ENCODE measurements at places on chromosomes 6 and 20. TPM values are rescaled to one million over a fixed set of nuclear protein-coding genes. Genes with fewer than 3 reads are reported as not detected.

DNA sequence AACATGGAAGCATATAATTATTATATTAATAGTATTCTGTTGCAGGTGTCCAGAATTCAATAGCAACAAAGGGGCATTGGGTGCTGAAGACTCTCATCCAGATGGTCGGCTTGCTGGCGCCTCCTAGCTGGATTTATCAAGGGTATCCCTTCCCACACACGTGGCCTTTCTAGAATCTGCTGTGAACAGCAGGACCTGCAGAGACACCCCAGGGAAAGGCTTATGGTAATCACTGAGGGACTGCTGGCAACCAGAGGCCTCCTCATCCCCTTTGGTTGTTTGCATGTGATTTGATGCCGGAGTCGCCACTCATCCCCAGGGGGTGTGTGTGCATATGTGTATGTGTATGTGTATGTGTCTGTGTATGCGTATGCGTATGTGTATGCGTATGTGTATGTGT is 20.6 kb downstream of the ZFP64 start:
- H3K36me3 ChIP-seq: peaks cover 8% of the 10 kb centered on the region
- H3K4me3 ChIP-seq: no peak overlapping the region
- DNase-seq: no peak
- H3K4me1 ChIP-seq: no peaks in the 10 kb centered on the region
- H3K27me3 ChIP-seq: no peaks in the 10 kb centered on the region

GRCh38 chr6:154986787-154987235 is 8.3 kb upstream of the TIAM2 start:
- no peak overlapping the region for H3K4me3 ChIP-seq
- no peaks in the 10 kb centered on the region for H3K36me3 ChIP-seq
- peaks cover 5% of the 10 kb centered on the region for H3K4me1 ChIP-seq
- H3K27me3 ChIP-seq: peaks cover 5% of the 10 kb centered on the region
- no peak overlapping the region for H3K27ac ChIP-seq

DNA sequence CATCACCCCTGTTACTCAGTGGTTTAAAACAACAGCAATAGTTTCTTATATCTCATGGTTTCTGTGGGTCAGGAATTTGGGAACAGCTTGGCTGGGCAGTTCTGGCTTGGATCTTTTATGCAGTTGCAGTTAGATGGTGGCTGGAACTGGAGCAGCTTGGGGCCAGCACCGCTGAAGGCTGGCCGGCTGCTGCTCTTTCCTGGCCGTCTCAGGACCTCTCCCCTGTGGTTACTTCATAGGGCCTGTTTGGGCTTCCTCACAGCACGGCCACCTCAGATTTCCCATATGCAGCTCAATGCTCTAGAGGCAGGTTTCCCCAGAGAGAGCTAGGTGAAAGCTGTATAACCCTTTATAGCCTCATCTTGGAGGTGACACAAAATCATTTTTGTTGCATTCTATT is 15.6 kb downstream of the PKIG start:
- no peak overlapping the region for H3K4me3 ChIP-seq
- no peak overlapping the region for H3K27ac ChIP-seq
- H3K4me1 ChIP-seq: peaks cover 70% of the 10 kb centered on the region
- no peak for DNase-seq
- H3K27me3 ChIP-seq: no peaks in the 10 kb centered on the region

The FOXO3 gene
- total RNA-seq: 26.0 TPM

DNA sequence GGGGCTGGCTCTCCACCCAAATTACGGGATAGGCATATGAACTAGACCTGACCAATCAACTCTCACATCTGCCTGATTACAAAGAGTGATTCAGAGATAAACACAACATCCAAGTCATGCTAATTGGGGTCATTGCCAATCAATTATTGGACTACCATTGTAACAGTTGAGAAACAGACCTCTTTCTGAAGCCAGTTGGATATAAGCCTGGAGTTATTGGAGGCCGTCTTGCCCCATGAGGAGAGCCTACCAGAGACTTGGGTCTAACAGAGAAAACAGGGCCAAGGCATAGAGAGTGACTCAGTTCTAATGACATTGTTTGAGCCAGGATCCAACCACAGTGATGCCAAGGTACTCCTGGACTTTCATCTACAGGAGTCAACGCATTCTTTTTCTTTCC is 39.4 kb upstream of the HIVEP2 start:
- no peak overlapping the region for H3K4me3 ChIP-seq
- no peak overlapping the region for H3K27ac ChIP-seq
- peaks cover 7% of the 10 kb centered on the region for H3K27me3 ChIP-seq
- H3K4me1 ChIP-seq: no peaks in the 10 kb centered on the region
- H3K36me3 ChIP-seq: peaks cover 14% of the 10 kb centered on the region

DNA sequence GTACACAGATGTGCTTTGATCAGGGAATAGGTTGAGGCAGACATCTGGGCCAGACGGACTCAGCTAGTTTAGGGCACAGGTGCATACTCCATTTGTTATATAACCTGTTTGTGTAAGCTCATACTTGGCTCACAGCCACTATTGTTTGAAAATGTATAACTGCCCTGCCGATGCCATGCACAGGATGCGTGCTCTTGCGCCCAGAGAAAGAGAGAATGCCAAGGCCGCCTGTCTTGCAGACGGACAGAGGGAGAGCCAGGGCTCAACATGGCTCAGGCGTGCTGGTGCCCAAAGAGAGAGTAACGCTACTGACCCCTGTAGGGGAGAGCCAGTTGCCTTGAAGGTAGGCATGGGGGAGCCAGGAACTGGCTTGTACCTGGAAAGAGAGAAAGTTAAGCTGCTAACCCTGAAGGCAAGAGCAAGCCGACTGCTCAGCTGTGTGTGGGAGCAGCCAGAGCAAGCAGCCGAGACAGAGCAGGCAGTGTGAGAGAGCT is 57.7 kb downstream of the FAM229B start:
- H3K4me3 ChIP-seq: no peak overlapping the region
- peaks cover 2% of the 10 kb centered on the region for H3K27me3 ChIP-seq
- DNase-seq: no peak
- H3K4me1 ChIP-seq: peaks cover 26% of the 10 kb centered on the region
- peak overlapping the region; percentile 33 for H3K27ac ChIP-seq
- peaks cover 33% of the 10 kb centered on the region for H3K36me3 ChIP-seq

The NMBR gene
- not detected for total RNA-seq

GRCh38 chr6:142906945-142907470 is 38.0 kb downstream of the HIVEP2 start:
- H3K4me3 ChIP-seq: no peak overlapping the region
- no peak for DNase-seq
- peaks cover 71% of the 10 kb centered on the region for H3K4me1 ChIP-seq

GRCh38 chr6:890995-891394 is 198.1 kb upstream of the EXOC2 start:
- H3K27me3 ChIP-seq: peaks cover 19% of the 10 kb centered on the region
- no peaks in the 10 kb centered on the region for H3K4me1 ChIP-seq
- no peaks in the 10 kb centered on the region for H3K36me3 ChIP-seq
